ENCODE measurements at places on chromosomes 2 and 18.

DNA sequence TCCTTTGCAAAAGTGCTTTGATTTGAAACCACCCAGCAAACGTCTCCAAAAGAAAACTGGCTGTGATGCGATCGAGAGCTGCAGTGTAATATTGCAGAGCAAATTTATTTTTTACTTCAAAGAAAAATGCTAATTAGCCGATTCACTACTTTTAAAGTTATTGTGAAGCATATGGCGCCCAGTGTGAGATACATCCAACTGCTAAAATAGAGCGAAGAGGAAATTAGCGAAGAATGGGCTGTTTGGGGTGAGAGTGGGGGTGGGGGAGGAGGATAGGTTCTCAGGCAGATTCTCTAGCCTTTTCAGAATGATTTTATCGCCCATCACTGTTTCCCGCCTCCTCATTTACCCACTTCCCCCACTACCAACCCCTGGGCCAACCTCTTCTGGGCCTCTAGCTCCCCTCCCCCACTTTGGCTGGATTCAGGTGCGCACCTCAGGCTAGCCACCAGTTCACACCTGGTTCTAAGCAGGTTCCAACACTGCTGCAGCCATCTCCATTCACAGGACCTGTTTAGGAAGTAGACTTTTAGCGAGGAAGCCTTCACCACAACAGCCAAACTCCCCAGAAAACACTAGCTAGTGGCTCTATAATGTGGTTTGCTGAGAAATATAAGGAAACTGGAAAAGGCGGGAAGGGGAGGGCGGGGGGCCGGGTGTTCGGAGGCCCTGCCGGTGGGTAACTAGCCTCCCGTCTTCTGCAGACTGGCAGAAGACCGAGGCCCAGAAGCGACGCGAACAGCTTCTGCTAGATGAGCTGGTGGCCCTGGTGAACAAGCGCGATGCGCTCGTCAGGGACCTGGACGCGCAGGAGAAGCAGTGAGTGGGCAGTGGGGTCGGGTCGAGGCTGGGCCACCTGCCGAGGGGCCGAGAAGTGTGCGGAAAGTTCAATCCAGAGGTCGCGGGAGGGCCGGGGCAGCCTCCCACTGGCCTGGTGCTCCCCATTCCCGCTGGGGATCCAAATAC lies 6.0 kb upstream of the OTX1 start:
- no peak for DNase-seq

- no peak for DNase-seq
These were observed 67.4 kb downstream of the KLHL29 start for GRCh38 chr2:23452372-23452771.

GRCh38 chr2:190190507-190191162 lies 128.1 kb upstream of the MSTN start:
- DNase-seq = no peak

- no peak for DNase-seq
These were observed 1060.3 kb downstream of the DSC3 start for GRCh38 chr18:29982218-29982617.

DNA sequence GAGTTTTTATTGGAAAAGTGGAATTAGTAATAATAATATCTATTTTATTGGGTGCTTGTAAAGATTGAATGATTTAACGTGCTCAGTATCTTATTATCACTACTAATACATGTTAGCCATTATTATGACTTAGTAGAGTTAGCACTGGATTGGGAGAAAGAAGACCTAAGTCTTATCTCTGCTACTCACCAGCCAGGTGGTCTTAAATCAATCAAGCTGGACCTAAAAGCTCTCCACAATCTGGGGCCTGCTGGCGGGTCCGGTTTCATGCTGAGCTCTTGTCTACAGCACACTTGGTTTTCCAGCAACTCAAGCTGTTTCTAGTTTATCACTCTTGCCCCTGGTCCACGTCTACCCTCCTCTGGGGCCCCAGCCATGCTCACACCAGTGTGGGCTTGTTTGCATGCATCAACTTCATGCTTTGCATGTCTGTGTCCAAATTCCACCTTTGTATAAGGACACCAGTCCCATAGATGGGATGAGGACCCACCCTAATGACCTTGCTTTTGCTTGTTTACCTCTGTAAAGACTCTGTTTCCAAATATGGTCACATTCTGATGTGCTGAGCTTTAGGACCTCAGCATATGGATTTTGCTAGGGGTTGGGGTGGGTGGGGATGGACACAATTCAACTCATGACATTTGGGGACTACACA lies 363.1 kb downstream of the LPIN1 start:
- DNase-seq = no peak

DNA sequence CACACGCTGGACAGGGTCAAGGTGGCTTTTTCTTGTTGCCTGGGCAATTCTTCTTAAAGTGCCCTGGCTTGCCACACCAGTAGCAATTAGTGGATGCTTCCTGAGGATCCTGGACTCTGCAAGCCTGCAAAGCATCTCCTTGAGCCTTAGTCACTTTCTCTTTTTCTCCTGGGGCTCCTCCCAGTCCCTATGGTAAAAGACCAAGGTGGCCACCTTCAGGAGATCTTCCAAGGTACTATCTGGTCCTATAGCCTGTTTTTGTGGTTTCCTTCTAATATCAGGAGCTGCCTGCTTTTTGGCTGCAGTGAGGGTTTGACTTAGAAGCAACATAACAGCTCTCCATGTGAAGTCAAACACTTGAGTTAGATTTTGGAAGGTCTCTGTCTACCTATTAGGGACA lies 33.3 kb upstream of the GMCL1 start:
- DNase-seq = no peak

- no peak for DNase-seq
These were observed 100.3 kb downstream of the TTC32 start for GRCh38 chr2:19801367-19802080.

- no peak for DNase-seq
These were observed 86.5 kb downstream of the XDH start for GRCh38 chr2:31328026-31328425.

GRCh38 chr18:5155218-5155906 lies 41.7 kb downstream of the AKAIN1 start:
- no peak for DNase-seq

GRCh38 chr2:64234785-64235184 lies 90.6 kb upstream of the PELI1 start:
- no peak for DNase-seq

GRCh38 chr2:83874712-83875430 lies 584.2 kb downstream of the SUCLG1 start:
- no peak for DNase-seq

DNA sequence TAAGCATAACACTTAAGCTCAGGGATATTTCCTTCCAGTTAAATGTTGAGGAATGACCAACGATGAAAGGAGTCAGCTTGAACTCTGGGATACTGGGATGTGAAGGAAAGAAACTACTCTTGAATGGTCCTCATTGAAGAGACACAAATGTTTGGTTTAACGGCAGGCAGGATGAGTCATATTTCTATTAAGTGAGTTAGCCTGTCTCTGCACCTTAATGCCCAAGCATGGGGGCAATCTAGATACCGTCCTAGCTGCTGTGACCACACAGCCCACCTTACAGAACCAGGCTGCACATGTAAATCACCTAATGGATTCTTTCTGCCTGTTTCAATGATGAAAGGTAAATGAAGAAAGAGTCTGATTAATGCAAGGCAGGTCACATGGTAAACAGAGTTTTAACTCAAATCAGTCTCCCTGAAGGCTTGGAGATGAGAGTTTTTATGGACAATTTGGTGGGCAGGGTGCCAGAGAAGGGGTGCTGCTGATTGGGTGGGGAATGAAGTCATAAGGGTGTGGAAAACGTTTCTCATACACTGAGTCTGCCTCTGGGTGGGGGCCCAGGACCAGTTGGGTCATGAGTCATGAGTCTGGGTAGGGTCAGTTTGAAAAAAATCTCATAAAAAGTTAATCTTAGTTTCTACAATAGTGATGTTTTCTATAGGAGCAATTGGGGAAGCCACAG lies 144.6 kb upstream of the MMADHC start:
- DNase-seq = no peak

DNA sequence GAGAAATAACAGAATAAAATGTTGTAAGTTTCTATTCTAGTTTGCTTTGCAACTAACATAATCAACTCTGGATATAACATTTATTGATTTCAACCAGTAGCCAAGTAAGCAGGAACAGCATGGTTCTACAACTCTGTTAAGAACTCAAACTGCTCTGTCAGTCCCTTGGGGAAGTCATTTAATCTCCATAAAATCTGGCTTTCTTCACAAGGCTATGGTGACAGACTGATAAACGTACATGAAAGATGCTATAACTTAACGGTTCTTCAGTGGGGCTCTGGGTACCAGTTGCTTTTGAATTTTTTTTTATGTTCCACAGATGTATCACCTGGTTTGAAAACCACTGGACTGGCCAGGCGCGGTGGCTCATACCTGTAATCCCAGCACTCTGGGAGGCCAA lies 10.3 kb downstream of the PSME4 start:
- no peak for DNase-seq

DNA sequence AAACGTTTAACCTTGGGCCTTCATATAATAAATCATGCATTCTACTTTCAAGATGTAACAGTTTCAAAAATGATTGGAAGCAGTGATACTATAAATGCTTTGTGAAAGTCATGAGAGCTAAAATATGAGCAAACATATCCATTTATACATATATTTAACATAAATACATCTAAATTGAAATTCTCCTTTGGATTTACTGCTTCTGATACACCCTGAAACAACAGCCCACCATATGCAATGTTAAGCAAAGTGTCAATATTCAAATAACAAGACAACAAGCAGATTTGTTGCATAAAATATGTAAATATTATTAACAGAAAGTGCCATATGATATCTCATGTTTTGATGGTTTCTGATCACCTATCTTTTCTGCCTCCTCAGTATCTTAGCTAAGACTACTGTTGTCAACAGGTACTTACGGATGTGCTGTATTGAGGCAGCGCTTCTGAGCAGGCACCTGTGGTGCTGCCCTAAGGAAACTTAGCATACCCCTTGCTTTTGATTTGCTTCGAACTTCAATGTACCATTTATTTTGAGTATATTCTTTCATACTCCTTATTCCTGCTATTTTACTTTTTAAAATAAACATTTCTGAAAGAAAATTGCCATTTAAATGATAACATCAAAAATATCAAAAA lies 6.1 kb downstream of the FIGN start:
- no peak for DNase-seq

DNA sequence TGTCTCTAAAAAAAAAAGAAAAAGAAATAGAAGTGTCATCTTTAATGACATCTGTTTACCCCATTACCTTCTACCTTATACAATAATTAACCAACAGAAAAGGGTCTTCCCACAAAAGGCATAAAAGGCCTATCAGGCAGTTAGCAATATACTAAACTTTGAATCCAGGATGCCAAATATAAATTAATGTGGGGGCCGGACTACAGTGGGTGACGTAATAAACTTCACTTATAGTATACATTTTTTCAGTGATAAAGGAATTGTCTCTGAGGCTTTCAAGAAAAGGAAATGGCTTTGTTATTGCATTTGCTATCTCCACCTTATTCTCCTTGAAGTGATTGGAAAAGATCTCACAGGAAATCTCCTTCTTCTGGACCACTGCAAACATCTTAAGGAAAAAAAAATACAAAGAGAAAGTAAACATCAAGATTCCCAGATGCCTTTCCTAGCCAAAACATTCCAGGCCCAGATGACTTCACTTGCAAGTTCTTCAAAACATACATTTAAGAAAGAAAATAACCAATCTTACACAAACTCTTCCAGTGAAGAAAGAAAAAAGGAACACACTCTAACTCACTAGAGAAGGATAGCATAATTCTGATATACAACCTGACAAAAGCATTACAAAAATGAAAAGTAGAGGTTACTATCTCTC lies 126.2 kb upstream of the CAB39 start:
- no peak for DNase-seq

DNA sequence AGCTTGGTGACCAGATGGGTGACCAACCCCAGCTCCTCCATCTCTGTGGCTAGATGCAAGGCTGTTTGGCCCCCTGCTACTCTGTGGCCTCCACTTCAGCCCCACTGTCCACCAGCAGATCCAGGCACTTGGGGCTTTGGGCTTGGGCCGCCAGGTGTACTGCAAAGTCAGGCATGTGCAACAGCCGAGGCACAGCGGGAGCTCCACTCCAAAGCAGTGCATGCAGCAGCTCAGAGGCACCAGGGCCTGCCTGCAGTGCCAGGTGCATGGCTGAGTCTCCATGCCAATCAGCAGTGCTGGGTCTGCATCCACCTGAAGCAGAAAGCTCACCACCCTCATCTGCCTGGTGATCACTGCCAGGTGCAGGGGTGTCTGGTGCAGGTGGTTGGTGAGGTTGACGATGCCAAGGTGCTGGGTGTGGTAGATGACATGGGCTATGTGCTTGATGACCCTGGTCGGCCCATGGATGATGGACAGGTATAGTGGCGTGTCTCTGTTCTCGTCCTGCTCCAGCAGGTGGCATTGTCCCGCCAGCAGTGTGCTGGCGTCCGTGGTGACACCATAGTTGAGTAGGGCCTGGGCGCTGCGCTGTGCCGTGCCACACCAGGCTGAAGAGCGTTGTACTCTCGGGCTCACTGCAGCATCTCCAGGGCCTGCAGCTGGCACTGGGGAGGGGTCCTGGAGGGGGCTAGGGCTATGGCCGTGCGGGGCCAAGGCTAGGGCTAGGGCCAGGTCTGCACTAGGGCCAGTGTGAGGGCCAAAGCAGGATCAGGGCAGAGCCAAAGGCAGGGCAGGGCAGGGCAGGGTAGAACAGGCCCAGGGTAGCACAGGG lies 1.0 kb upstream of the ANKRD62 start:
- DNase-seq = no peak

- DNase-seq = peak; percentile 83
These were observed 81.7 kb downstream of the SPRED2 start for GRCh38 chr2:65350651-65351056.

DNA sequence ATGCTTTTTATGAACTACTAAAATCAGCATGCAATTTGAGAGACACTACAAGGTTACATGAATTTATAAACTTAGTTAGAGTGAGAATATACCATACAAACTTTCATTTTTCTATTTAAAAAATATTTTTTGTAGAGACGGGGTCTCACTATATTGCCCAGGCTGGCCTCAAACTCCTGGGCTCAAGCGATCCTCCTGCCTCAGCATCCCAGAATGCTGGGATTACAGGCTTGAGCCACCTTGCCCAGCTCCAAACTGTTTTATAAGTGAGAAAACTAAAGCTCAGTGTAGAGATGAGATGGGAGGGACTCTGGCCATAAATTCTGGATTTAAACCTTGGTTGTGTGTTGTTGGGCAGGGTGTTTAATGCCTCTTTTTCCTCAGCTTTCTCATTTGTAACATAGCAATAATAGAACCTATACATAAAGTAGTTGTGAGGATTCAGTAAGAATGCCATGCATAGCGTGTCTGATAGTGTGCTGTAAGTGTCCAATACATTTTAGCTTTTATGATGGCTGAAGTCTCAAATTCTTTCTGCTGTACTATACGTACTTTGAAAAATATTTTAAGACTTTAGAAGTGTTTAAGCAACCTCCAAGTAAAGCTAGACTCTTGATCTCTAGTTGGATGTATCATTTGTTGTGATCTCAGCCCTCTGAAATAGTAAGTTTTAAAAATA lies 9.7 kb downstream of the CAB39 start:
- no peak for DNase-seq

DNA sequence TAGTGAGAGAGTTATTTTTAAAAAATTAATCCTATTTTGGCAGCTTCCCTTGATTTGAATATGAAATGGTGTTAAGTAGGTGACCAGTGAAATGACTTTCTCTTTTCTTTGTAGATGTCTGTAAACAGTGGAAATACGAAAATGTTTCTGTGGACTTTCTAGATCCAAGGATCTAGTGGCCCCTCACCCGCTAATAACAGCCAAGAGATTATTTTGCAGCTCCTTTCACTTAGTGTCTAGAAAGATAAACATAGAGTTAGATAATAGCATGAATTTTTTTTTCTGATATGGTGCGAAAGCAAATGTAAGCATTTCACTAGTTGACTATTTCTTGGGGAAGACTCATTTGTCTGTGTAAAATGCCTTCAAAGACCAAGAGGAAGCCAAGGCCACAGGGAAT lies 57.7 kb downstream of the ARHGAP15 start:
- DNase-seq = no peak

- no peak for DNase-seq
These were observed 460.7 kb downstream of the MTX2 start for GRCh38 chr2:176729706-176730569.

Data from OCI-LY7 (cell line).